Smooth muscle cell of the brain vasculature (primary cell): ENCODE measurements at places on chromosomes 5 and 9.

DNA sequence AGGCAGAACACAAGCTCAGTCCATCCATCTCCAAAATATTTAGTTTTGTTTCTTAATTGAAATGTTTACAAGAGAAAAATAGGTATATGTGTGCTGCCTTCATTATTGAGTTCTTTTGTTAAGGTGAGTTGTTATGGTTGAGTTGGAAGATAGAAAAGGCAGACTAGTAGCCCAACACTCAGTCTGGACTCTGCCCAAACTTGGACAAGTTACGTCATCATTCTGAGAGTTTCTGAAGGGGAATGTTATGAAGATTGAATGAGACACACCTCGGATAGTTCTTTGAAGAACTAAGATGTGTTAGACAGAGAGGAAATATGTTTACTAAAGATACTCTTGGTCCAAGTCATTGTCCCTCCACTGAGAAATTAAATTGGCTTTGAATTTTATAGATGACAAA lies 245.5 kb downstream of the KCTD16 start:
- no peak for DNase-seq

- no peak for DNase-seq
These were observed 51.7 kb upstream of the SLC27A6 start for GRCh38 chr5:128913551-128913950.

GRCh38 chr5:119031011-119031886 lies 39.6 kb upstream of the DMXL1 start:
- DNase-seq: no peak

- DNase-seq: no peak
These were observed 20.4 kb upstream of the PAPPA start for GRCh38 chr9:116133163-116133562.

GRCh38 chr5:151134228-151134627 lies 23.4 kb downstream of the ANXA6 start:
- DNase-seq: no peak

DNA sequence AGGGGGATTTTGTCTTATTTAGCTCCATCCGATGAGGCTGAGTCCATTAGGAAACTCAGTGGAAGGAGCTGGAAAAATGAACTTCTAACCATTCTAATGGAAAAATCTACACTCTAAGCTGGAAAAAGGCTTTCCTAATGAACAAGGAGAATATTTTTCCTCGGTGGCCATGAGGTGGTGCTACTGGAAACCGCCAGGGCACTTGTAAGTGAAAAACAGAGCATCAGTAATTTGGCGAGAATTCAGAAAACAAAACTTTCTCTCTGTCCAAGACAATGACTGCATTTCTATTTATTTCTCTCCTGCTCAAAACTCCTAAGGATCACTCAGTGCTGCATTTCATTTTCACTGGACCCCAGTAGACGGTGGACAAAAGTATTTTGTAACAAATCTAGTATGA lies 237.6 kb downstream of the TENT4A start:
- DNase-seq: no peak
